MCF 10A (cell line): ENCODE measurements at places on chromosomes 4 and X.

GRCh38 chrX:67893931-67894330, 350.1 kb downstream of the AR start:
- DNase-seq, result peak; percentile 22

DNA sequence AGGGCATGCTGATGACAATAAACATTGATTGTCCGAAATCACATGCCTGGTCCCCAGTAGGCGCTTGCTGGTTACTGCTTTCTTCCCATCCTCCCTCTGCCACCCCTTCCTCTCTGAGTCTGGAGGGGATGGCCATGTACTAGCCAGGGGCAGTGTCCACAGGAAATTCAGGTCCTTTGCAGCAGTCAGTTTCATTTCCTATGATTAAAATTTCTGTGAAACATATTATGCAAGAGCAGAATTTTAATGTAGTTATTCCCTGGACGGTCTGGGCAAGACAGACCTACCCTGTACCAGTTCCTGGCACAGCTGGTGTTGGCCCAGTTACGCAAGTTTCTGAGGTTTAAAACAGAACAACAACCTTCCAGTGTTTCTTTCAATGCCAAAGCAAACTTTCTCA, 28.2 kb upstream of the TLR2 start:
- DNase-seq, result peak; percentile 97

- DNase-seq, result no peak
These were observed 125.9 kb downstream of the SHISA3 start for GRCh38 chr4:42523066-42523718.

- no peak for DNase-seq
These were observed 33.4 kb downstream of the SYTL4 start for GRCh38 chrX:100698551-100698950.

DNA sequence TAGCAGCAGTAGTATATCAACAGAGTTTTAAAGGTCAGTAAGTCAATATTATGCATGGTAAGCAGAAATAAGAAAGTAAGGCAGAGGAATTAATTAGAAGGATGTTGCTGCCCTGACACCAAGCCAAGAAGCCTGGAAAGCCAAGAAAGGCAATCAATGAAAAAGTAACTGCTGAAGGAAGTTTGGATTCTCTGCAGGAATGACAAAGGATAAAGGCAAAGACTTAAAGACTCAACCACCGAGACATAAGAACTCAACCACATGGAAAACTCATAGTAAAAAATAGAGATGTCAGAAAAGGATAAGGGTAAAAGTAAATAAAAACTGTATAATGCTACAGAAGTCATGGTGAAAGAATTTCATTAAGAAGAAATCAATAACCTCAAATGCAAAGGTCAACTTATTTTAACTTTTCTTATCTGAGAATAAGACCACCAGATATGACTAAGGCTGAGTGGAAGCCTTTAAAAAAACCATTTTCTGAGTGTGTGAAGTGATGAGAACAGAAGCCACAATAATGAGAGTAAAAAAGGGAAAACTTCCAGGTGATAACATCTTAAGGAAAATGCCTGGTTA, 55.2 kb downstream of the NEK1 start:
- DNase-seq, result no peak

- DNase-seq, result no peak
These were observed 36.1 kb downstream of the FRMPD4 start for GRCh38 chrX:12174358-12174757.

DNA sequence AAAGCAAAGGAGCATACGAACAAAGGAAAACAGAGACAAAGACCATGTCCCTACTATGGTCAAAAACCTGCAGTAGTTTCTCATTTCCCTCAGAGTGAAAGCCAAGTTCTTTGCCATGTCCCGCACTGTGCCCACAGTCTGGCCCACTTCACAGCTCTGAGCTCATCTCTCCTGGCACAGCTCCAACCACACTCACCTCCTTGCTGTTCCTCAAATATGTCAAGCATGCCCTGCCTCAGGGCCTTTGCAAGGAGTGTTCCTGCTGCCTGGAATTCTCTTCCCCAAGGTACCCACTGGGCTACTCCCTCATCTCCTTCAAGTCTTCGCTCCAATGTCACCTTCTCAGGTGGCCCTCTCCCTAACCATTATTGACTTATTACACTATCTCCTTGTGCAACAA, 72.1 kb downstream of the COX18 start:
- peak; percentile 75 for DNase-seq

- DNase-seq, result no peak
These were observed 152.9 kb downstream of the COL4A6 start for GRCh38 chrX:108285356-108285755.

- no peak for DNase-seq
These were observed 71.3 kb downstream of the MAP3K15 start for GRCh38 chrX:19443869-19444526.

DNA sequence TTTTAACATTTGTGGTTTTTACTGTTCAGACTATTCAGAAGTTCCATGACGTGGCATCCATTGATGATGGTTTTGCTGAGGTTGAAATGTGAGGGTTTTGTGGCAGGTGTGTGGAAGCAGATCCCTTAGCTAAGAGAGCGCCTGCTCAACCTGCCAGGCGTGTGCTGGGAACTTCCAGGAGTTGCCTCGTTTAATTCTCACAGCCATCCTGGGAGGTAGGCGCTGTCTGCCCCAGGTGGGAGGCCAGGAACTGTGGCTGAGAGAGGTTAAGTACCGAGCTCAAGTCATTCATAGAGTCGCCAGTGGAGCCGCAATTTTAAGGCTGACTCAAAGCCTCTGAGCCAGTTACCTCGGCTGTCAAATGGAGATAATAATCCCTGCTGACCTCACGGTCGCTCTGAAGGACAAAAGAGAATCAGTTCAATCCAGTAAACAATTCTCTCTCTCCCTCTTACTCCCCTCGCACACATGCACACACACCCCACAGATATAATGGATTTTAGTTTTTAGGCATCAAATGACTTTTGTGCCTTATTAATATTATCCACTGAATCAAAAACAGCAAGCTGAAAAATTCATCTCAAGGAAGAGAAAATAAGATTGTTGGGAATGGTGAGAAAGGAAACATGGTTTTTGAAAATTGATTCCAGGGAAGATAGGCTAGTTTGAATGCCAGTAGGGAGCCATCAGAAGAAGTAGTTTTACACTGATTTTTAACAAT, 171.3 kb downstream of the PTTG2 start:
- no peak for DNase-seq

DNA sequence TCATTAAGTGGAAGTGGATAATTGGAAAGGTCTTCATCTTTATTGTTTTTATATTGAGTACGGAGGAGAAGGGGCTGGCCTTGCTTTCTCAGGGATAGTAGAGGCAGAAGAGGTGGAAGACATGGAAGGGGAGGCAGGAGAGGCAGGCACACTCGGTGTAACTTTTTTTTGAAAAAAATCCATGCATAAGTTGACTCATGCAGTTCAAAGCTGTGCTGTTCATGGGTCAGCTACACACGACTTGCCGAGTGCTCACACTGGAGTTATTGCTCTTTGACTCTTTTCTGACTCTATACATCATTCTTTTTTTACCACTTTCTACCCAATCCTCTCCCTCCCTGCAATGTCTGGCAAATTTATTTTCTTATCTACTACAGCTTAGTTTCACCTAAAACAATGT, 158.3 kb upstream of the AADAT start:
- no peak for DNase-seq

- no peak for DNase-seq
These were observed 142.8 kb upstream of the RAI2 start for GRCh38 chrX:18003876-18004275.

DNA sequence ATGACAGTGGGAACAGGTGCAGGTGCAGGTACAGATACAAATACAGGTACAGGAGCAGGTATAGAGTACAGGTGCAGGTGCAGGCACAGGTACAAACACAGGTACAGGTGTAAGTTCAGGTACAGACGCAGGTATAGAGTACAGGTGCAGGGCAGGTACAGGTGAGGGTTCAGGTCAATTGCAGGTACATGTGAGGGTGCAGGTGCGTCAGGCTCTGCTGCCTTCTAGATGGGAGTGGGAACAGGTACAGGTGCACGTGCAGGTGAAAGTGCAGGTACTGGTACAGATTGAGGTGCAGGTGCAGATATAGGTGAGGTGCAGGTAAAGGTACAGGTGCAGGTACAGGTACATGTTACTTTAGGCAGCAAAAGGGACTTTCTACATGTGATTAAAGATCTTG, 85.7 kb downstream of the CRLF2 start:
- DNase-seq, result no peak

- DNase-seq, result no peak
These were observed 332.1 kb downstream of the UNC5C start for GRCh38 chr4:95216636-95217035.

DNA sequence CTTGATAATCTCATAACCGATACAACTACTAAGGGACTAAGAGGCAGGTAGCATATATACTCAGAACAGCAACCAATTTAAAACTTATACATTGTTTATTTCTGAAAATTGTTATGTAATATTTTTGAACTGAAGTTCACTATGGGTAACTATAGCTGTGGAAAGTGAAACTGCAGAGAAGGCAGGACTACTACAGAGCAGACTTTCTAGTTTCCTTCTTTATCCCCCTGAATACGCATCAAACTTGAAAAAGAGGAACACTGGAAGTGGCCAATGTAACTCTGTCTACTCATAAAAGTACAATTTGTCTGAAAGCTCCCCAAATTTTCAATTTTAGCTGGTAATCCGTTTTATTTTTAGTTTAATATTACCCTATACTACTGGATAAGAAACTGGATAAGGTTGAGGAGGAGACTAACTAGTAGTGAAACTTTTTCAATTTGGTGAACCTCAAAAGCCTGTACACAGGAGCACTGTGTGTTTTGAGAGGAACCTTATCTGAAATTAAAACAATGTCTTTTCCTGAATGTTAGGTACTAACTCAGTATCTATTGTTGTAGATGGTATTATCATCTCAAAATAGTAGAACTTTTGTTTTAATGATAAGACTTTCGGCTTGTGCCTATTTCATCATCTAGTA, 225.8 kb downstream of the GABRG1 start:
- DNase-seq, result no peak

GRCh38 chrX:275967-276580, 5.1 kb upstream of the PLCXD1 start:
- peak; percentile 64 for DNase-seq
